Activated T-cell treated with anti-CD3 and anti-CD28 coated beads, Interleukin-2, amount 50 U/mL, for 48 hours (primary cell): ENCODE measurements at places on chromosomes 6 and 20.

DNA sequence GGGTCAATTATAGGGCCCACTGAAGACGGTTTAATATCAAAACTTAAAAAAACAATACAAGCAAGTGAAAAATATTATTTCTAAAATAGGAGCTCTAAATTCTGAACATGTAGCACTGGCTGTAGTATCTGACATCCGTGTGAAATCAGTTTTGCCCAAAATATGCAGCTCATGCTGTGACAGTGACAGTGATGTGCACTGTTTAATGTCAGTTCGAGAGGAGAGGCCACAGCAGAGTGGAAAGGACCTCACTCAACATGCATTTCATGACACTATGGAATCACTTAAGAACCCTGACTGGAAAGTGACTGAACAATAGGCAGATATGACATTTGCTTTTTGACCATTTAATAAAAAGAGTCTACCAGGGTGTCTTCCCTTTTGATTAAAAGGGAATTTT is 397.0 kb downstream of the FRK start:
- DNase-seq = no peak

DNA sequence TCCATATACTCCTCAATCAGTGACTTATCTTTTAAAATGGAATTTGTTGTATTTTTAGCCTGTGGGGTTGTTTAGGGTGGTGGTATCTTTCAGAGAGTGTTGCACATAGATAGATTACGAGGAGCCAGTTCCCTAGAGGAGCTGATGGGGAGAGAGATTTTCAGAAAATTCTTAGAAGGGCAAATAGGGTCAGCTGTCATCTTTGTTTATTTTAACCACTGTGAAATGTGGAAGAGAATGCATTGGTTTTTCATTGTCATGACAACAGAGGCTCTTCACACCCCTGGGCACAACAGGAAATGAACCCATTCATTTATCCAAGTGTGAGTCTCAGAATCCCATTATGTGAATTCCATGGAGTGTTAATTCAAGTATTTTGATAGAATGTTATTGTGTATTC is 188.4 kb downstream of the JARID2 start:
- no peak for DNase-seq

GRCh38 chr6:169723991-169724493 is 258 bp downstream of the PHF10 start:
- no peak for DNase-seq

- DNase-seq = no peak
Measured at GRCh38 chr6:90086517-90086916, 192.2 kb downstream of the GJA10 start.

- no peak for DNase-seq
Measured at GRCh38 chr6:163671355-163671754, 256.8 kb downstream of the QKI start.

DNA sequence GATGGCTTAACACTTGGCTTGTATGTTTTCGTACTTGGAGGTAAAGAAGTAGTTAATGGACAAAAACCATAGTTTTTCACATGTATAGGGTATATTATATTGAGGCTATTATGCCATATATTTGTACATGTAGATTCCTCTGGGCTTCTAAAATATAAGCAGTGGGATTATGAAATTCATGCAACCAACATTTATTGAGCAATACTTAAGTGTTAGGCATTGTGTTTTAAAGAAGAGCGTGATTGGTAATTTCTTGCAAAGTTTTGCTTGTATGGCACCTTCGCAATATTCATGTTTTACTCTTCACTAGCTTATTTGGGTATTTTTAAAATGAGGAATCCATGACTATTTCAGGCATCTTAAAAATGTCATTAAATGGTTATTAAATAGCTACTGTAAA is 2.5 kb downstream of the TULP4 start:
- no peak for DNase-seq

DNA sequence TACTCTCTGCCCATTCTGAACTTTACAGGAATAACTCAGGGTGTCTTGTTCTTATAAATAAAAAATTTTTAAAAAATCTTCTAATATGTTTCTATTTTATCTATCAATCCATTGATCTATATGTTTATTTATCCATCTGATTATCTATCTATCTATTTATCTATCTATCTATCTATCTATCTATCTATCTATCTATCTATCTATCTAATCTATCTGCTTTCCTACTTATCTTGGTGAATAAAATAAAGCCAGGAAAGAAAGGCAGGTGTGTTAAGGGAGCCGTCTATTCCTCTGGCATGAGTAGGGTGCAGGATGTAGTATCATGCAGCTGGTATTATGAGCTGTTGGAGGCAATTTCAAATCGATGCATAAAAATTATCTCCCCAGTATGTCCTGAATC is 153.0 kb downstream of the FOXA2 start:
- DNase-seq = no peak

- DNase-seq = peak; percentile 24
Measured at GRCh38 chr20:5719861-5720403, 30.3 kb upstream of the SHLD1 start.

GRCh38 chr6:111980143-111980542 is 73.8 kb upstream of the CCN6 start:
- DNase-seq = no peak

DNA sequence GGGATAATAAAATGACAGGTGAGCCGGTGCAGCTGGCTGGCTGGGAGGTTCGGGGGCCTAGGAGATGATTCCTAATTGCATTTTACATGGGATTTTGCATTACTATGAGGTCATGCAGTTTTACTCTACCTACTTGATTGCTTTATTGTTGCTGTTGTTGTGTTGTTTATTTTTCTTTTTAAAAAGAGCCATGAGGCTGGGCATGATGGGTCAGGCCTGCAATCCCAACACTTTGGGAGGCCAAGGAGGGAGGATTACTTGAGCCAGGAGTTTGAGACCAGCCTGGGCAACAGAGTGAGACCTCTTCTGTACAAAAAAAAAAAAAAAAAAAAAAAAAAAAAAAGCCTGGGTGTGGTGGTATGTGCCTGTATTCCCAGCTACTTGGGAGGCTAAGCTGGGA is 104.8 kb downstream of the GJA1 start:
- DNase-seq = no peak

DNA sequence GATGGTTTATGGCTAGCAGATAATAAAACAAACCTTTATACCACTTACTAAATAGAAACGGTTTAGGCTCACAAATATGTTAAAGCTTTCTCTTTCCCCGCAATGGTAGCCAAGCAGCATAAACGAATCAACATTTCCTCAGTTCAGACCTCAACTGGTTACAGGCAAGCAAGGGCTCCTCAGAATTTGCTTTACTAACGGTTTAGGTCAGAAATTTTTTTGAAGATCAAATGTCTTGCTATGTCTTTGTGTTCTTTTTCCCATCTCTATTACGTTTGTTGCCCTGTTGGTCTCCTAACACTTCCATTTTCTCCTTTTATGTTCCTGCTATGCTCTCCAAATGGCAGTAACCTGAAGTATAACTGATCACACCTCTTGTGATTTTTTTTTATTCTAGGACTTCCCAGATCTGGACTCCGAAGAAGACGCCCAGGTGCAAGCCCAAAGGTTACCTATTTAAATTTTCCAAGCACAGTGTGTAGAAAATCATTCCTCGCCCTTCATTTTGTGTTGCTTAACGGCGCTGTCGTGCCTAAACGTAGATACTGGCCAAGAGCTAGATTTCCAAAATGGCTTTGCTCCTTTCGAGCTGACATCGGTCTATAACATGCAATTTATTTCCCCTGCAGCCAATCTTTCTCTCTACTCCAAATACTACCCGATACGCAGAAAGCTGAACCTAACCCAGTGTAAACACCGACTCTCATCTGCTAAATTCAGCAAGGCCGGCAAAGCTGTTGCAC is 717 bp upstream of the ASF1A start:
- DNase-seq = no peak

DNA sequence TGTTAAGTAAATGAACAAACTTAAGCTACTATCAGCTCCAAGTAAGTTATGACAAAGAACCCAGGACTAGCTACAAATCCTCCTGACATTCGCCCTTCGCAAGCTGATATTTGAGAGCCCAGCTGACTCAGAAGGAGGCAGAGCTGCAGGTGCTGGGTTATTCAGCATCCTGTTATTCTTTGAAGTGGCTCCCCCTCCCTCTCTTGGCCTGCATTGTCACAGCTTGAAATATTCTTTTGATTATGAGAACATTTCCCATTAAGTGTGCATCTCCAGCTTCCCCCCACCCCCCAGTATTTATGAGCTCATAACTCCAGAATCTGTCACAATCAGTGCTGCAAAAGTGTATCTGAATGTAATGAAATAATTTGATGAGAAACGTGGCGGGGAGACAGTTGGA is 78.8 kb upstream of the RALY start:
- peak; percentile 46 for DNase-seq

DNA sequence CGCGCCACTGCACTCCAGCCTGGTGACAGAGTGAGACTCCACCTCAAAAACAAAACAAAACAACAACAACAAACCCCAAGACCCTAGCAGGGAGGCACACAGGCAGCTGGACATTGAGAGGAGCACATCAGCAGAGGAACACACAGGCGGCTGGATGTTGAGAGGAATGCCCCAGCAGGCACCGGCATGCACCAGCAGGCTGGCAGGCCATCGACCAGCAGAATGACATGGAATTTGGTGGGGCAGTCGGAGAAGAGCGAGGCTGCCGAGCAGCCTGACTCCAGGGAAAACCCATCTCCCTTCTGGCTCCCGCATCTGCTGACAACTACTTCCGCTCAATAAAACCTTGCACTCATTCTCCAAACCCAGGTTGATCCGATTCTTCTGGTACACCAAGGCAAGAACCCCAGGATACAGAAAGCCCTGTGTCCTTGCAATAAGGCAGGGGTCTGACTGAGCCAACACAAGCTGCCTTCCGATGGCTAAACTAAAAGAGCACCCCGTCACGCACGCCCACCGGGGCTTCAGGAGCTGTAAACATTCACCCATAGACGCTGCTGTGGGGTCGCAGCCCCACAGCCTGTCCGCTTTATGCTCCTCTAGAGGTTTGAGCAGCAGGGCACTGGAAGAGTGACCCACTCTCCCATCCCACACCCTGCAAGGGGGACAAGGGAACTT is 60.2 kb downstream of the SLC22A23 start:
- no peak for DNase-seq

GRCh38 chr6:21023210-21023609 is 489.0 kb downstream of the CDKAL1 start:
- DNase-seq = no peak

- DNase-seq = no peak
Measured at GRCh38 chr6:63637865-63638445, 2.4 kb downstream of the PHF3 start.

GRCh38 chr6:156559162-156559690 is 218.0 kb upstream of the ARID1B start:
- no peak for DNase-seq

GRCh38 chr20:25654487-25654886 is 30.7 kb upstream of the NANP start:
- DNase-seq = no peak

DNA sequence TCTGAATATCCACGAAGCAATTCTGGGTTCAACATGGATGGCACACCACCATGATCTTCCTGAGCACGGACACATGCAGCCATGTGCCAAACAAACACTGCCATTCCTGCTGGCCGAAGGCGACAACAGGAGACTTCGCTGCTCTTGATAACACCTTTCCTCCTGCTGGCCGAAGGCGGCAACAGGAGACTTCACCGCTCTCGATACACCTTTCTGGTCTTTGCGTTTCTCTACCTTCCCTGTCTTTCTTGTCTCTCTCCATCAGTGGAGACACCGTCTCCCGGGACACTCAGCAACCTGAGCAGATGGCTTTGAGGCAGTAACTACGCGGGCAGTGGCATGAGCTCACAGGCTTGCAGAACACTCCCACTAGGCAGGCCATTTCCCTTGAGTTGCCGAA is 54.9 kb upstream of the MPC1 start:
- DNase-seq = no peak

GRCh38 chr20:6940048-6940447 is 172.6 kb downstream of the BMP2 start:
- DNase-seq = no peak

DNA sequence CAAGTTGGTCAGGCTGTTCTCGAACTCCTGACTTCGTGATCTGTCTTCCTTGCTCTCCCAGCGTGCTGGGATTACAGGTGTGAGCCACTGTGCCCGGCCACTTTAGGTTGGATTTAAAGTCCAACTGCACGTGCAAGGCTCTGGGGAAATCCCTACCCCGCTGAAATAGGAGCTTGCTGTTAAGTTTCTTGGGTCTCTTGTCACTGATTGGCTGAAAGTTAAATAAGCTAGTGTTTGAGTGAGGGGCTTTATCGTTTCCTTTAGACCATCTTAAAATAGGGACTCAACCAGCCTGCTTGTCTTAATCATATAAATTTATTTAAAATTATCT is 11.1 kb upstream of the SERINC1 start:
- no peak for DNase-seq

DNA sequence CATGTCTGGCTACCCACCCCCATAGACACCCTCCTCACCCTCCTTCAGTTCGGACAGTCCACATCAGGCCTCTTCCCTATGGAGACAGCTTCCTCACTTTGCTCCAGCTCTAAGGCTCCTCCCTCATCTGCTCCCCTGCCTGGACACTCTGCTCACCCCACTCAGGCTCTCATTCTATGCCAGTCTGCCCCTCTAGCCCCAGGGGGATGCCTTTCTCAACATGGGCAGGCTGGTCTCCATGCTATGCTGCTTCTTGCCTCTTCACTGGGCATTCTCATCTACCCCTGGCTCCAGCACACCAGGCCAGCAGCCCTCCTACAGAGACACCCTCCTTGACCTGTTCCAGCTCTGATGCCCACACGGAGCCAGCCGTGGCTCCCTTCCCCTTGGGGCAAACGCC is at the start of gene WFDC8:
Gene WFDC8, minus strand, starts transcription at position 101 of the 400 bp plus-strand sequence. Its CDS starts 37 bp downstream, at position 64.
- DNase-seq = no peak

DNA sequence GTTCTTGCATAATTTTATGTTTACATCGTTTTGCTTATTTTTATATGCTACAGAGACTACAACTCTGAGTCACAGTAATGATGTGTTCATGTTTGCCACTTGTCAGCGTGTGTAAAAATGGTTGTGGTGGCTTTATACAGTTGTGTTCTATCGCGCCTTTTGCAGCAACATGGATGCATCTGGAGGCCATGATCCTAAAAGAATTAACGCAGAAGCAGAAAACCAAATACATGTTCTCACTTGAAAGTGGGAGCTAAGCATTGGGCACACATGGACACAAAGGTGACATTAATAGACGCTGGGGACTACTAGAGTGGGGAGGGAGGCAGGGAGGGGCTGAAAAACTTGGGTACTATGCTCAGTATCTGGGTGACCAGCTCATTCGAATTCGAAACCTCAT is 996 bp upstream of the SEC23B start:
- DNase-seq = peak; percentile 32

- peak; percentile 62 for DNase-seq
Measured at GRCh38 chr6:33621711-33622388, 728 bp downstream of the ITPR3 start.
